Effector CD4-positive, alpha-beta T cell (primary cell): ENCODE measurements at places on chromosomes 2 and 18.

DNA sequence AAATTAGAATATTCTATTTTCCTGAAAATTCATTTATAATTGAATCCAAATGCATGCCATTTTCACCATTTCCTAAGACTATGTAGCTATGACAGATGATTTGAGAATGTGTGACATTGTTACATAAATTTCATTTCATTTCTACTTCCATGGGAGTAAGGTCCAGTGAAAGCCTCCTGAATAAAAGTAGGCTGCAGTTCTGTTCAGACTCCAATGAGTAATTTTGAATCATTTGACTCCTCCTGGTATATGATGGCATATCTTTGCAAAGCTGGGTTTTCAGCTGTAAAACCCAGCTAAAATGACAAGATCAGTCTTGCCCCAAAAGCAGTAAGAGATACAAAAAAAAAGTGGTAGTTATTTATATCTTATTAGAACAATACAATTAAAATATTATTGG, 101.0 kb upstream of the DNAJC10 start:
- DNase-seq, result no peak

GRCh38 chr2:8572712-8573233, 109.1 kb upstream of the ID2 start:
- no peak for DNase-seq

GRCh38 chr2:240395896-240396622, 39.4 kb upstream of the GPC1 start:
- DNase-seq, result no peak

- DNase-seq, result no peak
Measured at GRCh38 chr2:169472249-169472648, 7.0 kb upstream of the BBS5 start.

DNA sequence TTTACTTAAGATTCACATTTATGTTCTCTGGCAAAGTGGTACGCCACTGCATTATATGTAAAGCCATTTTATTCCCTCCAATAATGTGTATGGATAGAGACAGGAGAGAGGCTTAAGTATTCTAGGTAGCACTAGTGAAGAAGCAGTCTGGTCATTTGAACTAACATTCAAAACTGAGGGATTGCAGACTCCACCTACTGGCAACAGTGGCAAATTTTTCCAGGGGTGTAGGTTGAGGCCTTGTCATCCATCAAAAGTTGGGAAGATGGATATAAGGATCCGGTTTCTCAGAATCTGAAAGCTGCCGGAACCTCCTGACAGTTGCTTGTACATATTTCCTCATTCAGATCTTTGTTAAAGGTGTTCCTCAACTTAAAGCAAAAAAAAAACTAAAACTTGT, 465.5 kb upstream of the FSHR start:
- DNase-seq, result no peak

DNA sequence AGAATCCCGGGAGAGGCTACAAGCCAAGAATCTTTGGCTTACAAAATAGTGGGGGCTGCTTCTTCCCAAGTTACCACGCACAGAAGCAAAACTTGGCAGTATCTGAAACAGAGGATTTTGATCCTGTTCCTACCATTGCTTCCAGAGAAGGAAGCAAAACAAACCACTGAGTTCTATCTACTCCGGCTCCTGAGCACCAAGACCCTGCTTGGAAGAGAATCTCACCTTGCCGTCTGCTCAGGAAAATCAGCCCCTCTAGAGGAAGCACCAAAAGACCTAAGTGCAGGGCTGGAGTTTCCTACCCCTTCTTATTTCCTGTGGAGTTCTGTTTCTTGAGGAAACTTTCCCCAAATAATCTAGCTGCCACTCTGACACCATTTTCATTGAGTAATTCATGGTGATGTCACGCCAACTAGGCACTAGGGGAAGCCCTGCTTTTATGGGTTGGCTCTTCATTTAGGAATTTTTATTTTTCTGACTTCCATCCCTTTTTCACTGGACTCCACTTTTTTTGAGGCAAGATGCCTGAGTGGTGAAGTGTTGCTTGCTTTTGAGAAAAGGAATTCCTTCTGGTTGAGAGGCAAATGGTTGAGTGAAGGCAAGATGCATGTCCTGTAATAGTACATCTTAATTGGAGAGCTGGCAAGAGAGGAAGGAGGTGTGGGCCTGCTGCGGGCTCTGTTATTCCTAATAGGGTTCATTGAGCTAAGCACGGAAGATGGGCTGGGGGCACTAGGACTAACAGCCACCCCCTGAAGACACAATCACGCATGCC, 36.8 kb upstream of the EML4 start:
- DNase-seq, result no peak

GRCh38 chr2:98334439-98335078, 11.7 kb upstream of the CNGA3 start:
- no peak for DNase-seq

DNA sequence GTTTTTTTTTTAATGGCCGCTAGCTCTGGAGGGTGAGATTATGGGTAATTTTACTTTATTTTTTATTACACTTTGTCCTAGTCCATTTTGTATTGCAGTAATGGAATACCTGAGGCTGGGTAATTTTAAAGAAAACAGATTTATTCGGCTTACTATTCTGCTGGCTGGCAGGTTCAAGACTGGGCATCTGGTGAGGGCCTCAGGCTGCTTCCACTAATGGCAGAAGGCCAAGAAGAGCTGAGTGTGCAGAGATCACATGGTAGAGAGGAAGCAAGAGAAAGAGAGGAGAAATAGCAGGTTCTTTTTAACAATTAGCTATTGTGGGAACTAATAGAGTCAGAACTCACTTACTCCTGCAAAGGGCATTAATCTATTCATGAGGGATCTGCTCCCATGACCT, 52.4 kb upstream of the ARHGAP28 start:
- no peak for DNase-seq

GRCh38 chr18:369224-370015, 101.6 kb upstream of the THOC1 start:
- no peak for DNase-seq

DNA sequence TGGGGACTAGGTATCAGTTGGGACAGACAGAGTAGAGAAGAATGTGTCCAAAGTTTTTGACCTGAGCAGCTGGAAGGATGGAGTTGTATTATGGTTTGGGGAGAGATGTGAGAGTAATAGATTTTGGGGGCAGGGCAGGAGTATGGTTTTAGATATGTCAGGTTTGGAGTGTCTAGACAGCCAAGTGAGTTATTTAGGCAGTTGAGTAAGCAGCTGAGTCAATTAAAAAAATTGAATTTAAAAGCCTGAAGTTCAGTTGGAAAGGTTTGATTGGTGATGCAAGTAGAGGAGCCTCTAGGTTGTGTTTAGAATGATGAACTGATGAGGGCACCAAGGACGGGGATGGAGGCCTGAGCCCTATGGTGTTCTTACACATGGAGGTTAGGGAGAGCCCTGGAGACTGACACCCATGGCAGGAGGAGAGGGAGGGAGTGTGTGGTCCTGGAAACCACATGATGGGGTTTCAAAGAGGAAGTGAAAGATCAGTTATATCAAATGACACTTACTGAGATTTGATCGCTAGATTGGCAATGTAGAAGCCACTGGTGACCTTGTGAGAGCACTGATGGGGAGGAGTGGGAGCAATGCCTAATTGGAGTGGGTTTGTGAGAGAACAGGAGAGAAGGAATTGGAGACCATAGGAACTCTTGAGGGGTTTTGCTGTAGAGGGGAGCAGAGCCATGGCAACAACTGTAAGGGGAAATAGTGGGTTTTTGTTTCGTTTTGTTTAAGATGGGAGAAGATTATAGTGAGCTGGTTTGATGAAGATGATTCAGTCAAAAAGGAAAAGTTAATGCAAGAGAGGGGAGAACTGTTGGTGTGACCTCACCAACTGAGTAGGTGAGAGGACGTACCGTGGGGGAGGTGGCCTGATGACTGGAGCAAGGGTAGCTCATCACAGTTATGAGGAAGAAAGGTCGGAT, 10.3 kb downstream of the ITGA6 start:
- peak; percentile 14 for DNase-seq

DNA sequence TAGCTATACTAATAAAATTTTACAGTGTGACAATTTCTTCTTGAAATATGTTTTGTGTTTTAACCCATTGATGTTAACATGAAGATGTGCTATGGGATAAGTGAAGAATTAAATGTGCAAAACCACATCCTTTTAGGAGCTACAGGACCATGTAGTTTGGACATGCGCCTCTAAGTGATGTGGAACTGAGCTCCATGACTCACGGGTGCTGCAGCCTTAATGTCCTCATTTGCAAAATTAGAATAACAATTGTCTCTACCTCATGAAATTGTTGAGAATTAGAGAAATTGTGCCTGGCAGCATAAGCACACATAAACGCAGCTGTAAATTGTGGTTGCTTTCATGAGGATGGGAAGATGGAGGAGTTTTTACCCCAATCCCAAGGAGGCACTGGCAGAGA, 31.6 kb upstream of the TPO start:
- no peak for DNase-seq

GRCh38 chr2:223328578-223328977, 273.6 kb downstream of the SCG2 start:
- DNase-seq, result no peak

- DNase-seq, result no peak
Measured at GRCh38 chr2:149427387-149427786, 97.0 kb downstream of the LYPD6 start.

DNA sequence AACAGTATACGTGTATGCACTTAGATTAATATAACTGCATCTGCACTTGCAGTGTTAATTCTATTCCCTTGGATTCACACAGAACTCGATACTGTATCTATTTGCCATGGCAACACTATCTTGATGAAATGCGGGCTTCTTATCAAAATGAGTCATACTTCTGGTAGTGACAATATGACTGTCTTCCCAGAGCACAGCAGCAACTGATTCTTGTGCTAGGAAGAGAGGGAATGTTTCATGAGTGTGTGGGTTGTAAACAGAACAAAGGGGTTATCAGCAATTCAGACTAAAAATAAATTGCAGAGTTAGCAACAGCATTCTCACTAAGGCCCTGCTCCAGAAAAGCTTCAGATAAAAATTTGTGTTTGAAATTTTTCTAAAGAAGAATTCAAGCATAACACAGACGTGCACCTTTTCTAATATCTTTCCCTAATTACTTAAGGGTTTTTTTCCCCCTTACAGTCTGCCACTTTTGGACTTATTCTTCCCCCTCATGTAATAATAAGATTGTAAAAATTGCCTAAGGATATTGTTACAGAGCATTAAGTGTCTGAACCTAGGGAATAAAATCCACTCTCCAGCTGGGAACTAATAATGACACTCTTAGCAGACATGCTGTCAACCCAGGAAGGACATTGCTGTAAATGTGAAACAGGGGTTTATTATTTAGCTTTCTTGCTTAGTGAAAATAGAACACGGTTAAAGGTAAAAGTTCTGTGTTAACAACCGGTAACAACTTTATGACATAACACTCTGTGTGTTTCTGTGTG, 99.9 kb upstream of the SLC38A11 start:
- no peak for DNase-seq

DNA sequence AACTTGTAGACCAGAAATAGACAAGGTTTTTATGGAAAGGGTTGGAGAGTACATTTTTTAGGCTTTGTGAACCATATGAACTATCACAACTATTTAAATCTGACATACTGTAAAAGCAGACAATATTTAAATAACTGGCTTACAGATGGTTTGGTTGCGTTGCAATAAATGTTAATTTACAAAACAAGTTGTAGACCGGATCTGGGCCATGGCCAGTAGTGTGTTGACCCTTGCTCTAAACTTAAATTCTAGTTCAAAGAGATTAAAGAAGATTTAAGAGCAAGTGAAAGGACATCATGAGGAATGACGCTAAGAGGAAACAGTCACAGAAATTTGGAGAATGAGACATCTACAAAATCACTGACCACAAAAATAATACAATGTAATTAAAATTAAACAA, 652.7 kb downstream of the DCDC2C start:
- DNase-seq, result no peak

DNA sequence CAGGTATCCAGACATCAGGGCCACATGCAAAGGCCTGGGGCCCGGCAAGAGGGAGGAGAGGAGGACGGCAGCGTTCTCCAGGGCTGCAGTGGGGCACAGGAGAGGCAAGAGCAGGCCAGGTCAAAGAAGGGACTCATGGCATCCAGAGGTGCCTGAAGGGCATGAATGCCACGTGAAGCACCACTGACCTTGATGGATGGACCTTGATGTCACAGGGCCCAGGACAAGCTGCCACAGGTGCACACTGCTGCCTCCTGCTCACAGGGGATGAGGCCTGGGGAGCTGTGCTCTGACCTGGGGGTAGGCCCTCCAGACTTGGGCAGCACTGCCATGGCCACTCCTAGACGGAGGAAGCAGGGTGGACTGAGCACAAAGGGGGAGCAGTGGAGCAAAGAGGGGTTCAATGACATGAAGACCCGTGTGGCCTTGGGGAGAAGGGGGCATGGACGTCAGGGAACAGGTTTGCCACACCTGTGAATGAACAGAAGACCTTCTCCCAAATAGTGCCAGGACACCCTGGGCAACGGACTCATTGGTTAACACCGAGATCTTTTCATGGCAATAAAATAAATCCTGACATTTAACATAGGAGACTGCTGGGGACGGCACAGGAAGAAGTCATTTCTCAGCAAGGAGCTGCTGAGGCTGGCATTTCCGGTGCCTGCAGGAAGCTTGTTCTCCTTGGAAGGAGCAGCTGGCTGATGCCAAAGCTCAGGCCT, 65.6 kb downstream of the EMX1 start:
- DNase-seq, result no peak

DNA sequence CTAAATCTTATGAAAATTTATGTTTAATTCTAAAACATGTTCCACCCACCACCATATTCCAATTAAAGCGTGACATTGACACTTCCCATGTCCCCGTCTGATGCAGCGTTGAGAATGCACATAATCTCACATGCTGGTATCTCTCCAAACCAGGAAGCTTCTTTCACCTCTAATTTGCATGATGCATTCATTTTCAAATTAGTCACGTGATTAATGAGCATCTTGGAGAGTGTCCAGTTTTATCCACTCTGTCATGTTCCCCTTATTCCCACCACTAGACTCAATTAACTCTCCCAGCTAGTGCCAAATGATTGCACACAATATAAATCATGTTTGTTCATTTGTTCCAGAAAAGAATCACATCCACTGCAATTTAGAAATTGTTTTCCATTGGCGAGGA, 105.8 kb downstream of the RIT2 start:
- no peak for DNase-seq

DNA sequence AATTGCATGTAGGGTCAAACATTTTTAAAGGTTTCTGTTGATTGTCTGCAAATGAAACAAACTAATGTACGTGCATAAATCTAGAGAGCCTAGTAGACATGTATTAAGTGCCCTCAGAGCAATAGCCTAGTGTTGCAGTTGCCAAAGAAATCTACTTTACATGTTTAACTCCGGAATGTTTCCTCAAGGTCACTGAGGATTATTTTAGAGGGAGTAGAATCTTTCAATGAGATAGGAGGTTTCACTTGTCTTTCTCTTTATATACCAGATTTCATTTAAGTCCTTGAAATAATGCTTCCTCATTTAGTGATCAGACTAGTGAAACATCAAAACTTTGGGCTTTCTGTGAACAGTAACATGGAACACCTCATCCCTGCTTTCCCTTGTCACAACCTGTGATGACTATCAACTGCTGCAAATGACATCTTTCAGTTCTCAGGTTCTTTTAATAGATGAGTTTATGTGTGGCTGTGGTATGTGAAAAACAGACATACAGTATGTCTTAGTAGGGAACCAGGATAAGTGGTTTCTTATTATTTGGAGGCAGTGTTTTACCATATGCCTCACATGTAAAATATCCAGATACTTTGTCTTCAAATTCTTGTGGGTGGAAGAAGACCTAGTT, 5.5 kb downstream of the UBE2E3 start:
- DNase-seq, result no peak

- no peak for DNase-seq
Measured at GRCh38 chr2:158922601-158923000, 45.8 kb upstream of the TANC1 start.
